ENCODE measurements at places on chromosomes 3 and 15.

DNA sequence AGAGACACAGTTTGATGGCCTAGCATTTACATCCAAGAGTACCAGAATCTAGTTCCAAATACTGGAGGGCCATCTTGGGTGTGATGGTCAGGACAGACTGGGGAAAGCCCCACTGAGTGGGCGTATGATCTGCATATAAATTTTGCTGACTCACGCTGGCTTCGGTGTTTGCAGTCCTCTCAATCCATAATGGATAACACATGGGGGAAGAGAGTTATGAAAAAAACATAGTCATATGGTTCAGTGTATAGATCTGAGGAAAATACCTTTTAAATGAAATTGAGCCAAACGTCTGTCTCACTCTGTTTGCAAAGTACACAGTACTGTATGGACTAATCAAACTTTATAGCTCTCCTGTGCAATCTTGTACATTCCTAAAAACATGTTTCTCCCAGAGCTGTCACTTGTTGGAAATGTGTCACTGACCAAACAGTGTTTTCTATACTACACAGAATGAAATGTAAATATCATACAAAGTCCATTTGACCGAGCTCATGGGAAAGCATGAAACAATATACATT lies 125.3 kb upstream of the THBS1 start:
- DNase-seq = no peak

GRCh38 chr3:57370341-57370740 lies 77.9 kb upstream of the ASB14 start:
- DNase-seq = no peak

DNA sequence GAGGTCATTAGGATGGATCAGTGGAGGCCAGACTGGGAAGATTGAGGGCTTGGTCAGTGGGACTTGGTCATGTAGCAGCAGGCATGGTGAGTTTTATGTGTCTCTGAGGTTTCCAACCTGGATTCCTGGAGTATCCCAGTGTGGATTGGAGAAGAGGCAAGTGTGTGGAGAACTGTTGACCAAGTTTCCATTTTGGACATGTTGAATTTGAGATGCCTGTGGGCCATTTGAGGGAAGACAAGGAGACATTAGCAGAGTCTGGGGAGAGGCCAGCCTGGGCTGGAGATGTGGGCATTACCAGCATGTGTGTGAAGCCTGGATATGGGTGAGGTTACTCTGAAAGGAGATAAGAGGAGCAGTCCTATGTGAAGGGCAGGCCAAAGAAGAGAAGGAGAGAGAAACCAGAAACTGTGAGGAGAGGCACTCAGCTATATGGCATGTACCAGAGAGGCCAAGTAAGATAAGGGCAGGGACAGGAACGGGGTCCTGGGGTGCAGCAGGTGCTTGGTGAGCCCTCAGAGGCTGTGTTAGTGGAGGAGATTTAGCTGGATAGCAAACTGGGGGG lies 4.3 kb downstream of the SLC25A38 start:
- DNase-seq = no peak

DNA sequence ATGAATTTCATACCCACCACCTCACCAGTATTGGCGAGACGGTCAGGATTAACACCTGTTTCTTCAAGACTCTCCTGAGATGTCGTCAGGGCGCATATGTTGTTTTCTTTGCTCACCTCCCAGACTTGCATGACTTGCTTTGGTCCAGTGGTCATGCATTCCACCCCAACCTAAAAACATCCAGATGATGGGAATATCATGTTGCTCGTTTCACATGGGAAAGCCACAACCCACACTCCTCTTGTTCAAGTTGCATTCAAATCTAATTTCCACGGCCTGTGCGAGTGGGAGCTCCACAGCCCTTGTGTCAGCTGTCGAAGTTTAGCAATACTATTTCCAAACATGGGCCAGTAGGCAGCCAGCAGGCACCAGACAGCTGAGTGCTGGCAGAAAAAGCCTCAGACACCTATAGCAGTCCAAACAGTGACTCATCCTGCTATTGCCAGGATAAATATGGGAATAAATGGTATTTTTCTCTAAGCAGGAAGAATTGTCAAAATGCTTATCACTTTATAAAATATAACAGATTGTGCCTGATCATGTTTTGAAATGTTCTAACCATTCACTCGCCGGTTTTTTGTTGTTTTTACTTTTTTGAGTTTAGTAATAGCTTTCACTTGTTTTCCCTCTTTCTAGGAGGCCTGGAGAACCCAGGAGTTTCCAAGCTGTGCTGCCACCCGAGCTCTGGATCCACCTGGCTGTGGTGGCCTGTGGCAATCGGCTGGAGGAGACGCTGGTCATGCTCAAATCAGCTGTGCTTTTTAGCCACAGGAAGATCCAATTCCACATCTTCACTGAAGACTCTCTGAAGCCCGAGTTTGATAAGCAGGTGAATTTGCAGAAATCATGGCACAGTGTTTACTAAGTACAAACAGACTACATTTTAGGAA lies 20.1 kb downstream of the GXYLT2 start:
- no peak for DNase-seq

- DNase-seq = no peak
Measured at GRCh38 chr15:88841236-88841635, 38.0 kb downstream of the ACAN start.

All from type B pancreatic cell (in vitro differentiated cells).